HCEC 1CT (cell line): ENCODE measurements at places on chromosomes 3 and 15.

- DNase-seq = no peak
These were observed 38.6 kb downstream of the MAGEF1 start for GRCh38 chr3:184672977-184673870.

DNA sequence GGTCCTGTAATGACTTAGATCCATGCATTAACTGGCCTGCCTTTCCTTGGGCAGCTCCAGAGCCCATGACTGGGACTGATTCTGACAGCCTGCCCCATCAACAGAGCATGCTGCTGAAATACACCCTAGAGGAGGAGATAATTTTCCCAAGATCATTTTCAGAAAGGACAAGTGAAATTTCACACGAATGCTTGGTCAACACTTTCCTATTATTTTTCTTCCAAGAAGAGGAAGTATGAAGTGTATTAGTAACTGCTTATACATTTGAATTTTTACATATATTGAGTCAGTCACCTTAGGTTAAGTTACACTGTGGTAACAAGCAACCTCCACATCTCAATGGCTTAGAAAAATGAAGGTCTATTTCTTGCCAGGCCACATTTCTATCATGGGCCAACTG, 9.7 kb upstream of the NMNAT3 start:
- DNase-seq = no peak

DNA sequence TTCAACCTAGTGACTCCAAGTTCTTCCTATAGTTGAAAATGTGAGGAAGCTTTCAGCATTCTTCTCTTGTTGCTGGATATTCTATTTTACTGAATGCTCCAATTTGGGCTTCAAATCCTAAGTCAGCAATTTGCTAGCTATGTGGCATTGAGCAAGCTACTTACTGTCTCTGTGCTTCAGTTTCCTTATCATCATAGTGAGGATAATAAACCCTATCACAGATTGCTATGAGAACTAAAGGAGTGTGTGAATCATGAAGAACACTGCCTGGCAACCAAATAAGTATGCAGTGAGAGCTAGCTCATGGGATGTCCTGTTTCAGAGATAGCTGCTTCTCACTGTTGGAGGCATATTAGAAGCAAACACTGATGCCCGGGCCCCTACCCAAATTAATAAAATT, 163.8 kb upstream of the CDIN1 start:
- DNase-seq = peak; percentile 34

- DNase-seq = no peak
These were observed 31.5 kb upstream of the FAM81A start for GRCh38 chr15:59406446-59406845.

DNA sequence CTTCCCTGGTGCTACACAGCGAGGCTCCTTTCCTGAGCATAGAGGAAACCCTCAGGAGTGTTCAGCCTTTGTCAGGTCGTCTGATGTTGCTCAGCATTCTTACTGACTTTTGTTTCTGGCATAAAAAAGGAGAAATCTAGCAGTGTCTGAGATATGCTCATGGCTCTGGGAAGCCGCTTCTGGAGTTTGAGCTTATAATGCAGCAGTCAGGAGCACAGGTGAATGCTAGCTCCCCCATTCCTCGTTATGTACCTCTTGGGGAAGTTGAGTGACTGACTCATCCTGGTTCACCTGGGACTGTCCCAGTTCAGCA, 49.2 kb upstream of the MYZAP start:
- no peak for DNase-seq

DNA sequence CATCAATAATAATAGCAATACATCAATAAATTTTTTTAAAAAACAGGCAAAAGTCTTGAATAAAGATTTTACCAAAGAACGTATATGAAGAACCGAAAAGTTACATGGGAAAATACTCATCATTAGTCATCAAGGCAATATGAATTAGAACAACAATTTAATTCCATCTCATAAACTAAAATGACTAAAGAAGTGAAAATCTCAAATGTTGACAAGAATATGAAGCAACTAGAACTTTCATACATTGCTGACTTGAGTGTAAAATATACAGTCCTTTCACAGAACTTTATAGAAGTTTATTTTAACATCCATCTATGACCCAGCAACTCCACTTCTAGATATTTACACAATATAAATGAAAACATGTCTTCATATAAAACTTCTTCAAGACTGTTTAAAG, 35.3 kb upstream of the ABHD10 start:
- peak; percentile 76 for DNase-seq

GRCh38 chr3:98596541-98597500, 3.4 kb upstream of the CPOX start:
- peak; percentile 31 for DNase-seq

- DNase-seq = no peak
These were observed 19.0 kb downstream of the SPG21 start for GRCh38 chr15:64970698-64971097.

DNA sequence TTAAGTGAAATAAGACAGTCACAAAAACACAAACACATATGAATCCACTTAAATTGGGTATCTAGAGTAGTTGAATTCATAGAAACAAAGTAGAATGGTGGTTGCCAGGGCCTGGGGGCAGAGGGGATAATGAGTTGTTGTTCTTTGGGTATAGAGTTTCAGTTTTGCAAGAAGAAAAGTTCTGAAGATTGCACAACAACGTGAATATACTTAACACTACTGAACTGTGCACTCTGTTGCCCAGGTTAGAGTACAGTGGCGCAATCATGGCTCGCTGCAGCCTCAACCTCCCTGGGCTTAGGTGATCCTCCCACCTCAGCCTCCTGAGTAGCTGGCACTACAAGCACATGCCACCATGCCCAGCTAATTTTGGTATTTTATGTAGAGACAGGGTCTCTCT, 14.9 kb downstream of the GRAMD2A start:
- no peak for DNase-seq

DNA sequence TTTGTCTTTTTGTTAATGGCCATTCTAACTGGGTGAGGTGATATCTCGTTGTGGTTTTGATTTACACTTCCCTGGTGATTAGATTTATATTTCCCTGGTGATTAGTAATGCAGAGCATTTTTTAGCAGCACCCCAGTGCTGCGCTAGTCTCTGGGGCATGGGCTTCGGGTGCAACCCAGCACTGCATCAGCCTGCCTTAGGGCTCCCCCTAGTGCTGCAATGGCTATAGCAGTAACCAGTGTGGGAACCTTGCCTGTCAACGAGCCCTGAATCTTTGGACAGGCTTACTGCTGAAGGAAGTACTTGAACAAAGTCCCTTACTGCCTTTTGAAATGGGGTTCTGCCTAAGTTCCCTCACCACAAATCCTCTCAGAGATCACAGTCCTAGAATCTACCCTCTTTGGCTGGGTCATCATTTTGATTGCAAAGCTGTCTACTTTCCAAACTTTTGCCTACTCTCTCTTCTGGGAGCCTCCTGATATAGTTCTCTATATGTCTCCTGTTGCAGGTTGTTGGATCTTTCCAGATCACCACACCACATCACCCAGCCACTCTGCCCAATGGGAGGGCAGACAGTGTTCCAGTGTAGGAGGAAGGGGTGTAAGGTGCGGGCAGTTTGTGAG, 79.2 kb upstream of the CCNL1 start:
- DNase-seq = peak; percentile 69

- DNase-seq = no peak
These were observed 455.2 kb upstream of the ARPP21 start for GRCh38 chr3:35183927-35184675.

GRCh38 chr3:189121092-189121491, 50.7 kb upstream of the TPRG1 start:
- DNase-seq = no peak
